Coronary artery (tissue), 2 donors: ENCODE measurements at places on chromosomes 13 and 19.

GRCh38 chr13:49113526-49114286 lies 106.4 kb upstream of the MLNR start:
- DNase-seq: no peak

GRCh38 chr13:60509601-60510386 lies 112.8 kb downstream of the TDRD3 start:
- no peak for DNase-seq

GRCh38 chr13:44619651-44620050 lies 43.5 kb upstream of the TSC22D1 start:
- no peak for DNase-seq

DNA sequence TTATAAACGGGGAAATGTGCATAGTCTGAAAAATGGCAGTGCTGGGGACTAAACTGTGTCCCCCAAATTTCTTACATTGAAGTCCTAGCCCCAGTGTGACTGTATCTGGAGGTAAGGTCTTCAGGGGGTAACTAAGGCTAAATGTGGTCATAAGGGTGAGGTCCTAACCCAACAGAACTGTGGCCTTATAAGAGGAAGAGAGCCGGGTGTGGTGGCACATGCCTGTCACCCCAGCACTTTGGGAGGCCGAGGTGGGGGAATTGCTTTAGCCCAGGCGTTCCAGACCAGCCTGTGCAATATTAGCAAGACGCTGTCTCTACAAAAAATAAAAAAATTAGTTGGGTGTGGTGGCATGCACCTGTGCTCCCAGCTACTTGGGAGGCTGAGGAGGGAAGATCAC lies 17.8 kb downstream of the PROZ start:
- no peak for DNase-seq

DNA sequence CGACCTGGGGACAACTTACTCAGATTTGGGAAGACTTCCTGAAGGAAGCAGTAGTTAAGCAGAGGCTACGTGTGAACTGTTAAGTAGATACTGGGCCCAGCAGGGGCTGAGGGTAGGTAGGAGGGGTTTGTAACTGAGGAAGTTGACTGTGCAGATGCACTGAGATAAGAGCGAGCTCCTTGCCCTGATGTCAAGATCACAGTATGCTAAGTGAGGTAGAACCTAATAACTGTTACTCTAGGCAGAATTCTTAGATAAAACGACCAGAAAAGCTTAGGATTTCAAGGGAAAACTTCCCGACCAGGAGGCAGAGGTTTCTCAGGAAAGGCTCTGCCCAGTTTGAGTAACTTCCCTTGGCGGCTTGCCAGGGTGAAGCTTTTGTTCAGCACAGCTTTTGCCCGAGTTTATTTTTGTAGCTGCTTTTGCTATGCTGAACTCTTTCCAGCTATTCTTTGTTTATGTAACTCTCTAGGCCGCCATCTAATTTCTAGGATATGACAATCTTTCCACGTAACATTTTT lies 632.1 kb downstream of the DIAPH3 start:
- no peak for DNase-seq

GRCh38 chr13:36925603-36926002 lies 5.6 kb upstream of the SMAD9 start:
- no peak for DNase-seq

DNA sequence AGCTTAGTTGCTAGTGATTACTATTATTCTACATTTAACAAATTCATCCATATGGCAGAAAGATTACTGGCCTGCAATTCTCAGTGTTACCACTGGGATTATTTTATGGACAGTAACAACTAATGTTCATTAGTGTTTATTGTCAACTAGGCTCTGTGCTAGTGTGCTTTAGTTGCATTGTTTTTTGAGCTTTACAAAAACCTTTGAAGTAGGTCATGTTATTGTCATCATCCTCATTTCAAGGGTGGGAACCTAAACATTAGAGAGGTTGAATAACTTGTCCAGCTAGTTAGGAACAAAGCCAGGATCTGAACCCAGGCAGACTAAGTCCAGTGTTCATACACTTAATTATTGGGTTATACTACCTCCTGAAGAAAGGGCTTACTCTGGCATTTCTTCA lies 27.8 kb upstream of the TDRD3 start:
- DNase-seq: no peak

DNA sequence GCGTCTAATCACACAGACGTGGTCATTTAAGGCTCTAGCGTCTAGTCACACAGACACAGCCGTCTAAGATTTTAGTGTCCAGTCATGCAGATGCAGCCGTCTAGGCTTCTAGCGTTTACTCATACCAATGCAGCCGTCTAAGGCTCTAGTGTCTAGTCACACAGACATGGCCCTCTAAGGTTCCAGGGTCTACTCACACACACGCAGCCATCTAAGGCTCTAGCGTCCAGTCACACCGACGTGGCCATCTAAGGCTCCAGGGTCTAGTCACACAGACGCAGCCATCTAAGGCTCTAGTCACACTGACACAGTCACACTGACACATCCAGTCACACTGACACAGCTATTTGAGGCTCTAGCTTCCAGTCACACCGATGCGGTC lies 55.7 kb downstream of the KLF2 start:
- no peak for DNase-seq

- DNase-seq: no peak
These were observed 21.0 kb downstream of the GRIK5 start for GRCh38 chr19:42048992-42049391.

DNA sequence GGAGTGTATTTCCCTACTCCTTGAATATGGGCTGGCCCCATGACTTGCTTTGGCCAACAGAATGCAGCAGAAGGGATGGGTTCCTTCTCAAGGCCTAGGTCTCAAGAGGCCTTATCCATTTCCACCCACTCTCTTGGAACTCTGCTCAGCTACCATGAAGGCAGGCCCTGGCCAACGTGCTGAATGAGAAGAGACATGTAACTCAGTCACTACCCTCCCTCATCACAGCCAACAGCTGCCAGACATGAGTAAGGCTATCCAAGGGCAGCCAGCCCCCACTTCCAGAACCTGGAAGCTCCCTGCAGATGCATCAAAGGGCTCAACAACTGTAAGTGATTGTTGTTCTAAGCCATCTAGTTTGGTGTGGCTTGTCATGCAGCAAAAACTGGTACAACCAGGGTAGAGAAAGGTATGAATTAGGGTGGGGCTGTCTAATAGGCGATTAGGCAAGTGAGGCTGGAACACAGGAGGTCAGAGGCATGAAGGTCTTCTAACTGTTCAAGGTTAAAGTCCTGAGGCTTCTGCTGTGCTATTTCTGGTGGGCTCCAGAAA lies 1.4 kb upstream of the RASL11A start:
- no peak for DNase-seq

DNA sequence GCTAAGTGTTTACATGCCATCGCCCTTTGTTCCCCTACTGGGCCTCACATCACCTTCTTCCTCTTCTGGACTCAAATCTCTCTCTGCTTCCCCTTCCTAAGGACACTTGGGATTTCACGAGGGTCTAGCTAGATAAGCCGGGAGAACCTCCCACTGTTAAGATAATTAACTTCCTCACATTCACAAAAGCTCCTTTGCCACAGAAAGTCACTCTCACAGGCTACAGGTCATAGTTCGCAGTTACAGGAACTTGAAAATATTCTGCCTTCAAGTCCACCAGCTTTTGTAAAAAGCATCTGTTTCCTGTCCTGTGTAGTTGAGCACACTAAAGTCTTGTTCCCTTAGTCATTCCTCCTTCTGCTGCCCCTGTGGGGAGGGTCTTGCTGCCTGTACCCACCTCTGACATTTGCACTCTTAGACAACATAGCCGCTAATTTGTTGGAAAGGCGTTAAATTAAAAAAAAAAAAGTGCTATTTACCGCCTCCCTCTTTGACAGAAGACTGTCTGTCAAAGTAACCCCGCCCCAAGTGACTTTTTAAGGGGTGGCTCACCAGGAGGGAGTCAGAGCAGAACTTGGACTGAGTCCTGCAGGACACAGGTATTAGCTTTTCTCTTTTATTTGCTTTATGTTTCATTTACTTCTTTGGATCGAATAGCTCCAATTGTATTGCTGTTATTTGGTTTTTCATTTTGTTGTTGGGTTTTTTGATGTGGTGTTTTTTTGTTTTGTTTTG lies 26.8 kb upstream of the CEACAM21 start:
- DNase-seq: no peak

DNA sequence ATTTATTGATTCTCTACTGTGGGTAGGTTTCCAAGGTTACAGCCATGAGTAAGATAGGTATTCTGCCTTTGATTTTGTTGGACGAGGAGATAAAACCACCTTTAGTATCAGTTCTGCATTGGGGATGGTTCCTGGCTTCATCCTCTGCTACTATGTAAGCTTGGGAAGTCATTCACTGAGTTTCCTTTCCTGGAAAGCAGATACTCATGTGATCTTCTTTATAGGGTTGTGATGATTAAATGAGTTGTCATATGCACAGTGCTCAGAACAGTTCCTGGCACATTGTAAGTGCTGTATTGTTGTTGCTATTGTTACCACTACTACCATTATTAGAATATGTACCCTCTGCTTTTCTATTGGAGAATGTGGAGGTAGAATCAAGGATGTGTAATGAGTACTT lies 13.1 kb upstream of the WTIP start:
- no peak for DNase-seq

- no peak for DNase-seq
These were observed 43.5 kb upstream of the SHISA2 start for GRCh38 chr13:26095338-26095737.

DNA sequence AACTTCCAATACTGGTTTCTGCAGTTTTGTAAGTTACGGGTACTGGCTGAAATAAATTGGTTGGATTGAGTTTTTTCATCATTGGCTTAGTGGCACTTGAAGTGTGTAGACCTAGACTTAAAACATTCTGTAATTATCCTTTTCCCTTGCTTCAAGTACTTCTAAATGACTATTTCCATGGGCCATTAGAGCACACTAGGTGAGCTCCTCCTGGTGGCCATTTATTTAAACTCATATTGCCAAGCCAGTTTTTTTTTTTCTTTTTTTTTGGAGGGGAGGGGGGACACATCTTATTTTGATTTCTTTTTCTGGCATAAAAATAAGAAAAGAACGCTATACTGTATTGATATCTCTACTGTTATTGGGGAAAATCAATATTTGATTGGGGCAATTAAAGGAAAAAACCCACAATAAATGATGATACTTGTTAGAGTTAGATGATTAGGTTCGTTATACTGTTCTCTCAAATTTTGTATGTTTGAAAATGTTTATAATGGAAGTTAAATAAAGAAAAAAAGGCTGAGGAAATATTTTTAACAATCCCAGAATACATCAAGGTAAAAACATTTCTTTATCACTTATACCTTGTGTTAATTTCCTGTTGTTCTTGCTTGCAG lies 82.9 kb downstream of the PDS5B start:
- DNase-seq: no peak

DNA sequence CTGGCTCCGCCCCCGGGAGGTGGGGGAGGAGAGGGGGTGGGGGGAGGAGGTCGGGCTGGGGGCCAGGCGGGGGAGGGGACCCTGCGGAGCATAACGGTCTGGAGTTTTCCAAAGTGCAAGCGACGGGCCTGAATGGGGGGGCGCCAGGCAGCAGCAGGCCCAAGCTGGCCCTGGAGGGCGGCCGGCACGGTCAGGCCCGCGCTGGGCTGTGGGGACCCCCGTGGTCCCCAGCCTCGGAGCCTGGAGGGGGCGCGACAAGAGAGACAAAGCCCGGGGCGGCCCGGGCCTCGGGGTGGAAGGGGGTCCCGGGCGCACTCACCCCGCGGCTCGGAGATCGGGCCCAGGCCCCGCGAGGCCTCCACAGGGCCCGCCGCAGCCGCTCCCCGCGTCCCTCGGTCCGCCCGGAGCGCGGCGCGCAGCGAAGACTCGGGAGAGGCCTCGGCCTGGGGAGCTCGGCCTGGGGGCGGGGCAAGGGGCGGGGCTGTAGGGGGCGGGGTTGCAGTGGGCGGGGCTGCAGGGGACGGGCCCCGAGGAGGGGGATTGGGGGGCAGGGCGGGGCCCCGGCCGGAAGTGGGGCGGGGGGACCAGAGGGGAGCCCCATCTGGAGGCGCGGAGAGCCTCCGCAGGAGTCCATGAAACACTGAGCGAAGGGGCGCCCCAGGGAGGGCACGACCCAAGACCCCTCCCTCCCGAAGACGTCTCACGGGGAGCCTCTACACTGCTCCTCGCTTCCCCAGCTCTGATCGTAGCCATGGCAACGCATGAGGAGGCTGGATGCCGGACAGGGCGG lies 47.6 kb downstream of the PTPRS start:
- DNase-seq: no peak

GRCh38 chr19:3785938-3786824 lies at the start of gene MATK:
MATK (minus strand) TSS chr19:3786381; CDS start chr19:3785135, 1,246 bp downstream.
- DNase-seq: no peak

GRCh38 chr19:39996218-39996810 lies 546 bp upstream of the ZNF546 start:
- DNase-seq: no peak
